ENCODE measurements at places on chromosomes 5 and 9. TPM values are rescaled to one million over a fixed set of nuclear protein-coding genes. Genes with fewer than 3 reads are reported as not detected.

Gene TUSC1
- 3.2 TPM for total RNA-seq

Gene LIX1
- total RNA-seq = not detected

Gene GPX3
- 0.81 TPM for total RNA-seq

Gene C9orf50
- total RNA-seq = not detected

Gene GPR107
- 51.2 TPM for total RNA-seq

Gene LECT2
- not detected for total RNA-seq

Gene RPL37
- 1,011 TPM for total RNA-seq

Gene CD72
- 0.50 TPM for total RNA-seq

Gene PAX5
- total RNA-seq = not detected

Gene BBLN
- 64.9 TPM for total RNA-seq

Gene CACFD1
- total RNA-seq = 7.5 TPM

Gene ECPAS
- 79.5 TPM for total RNA-seq

Gene TMEM232
- total RNA-seq = 1.2 TPM

Gene GABRB2
- not detected for total RNA-seq

Gene SAPCD2
- 15.8 TPM for total RNA-seq

Gene SAXO1
- total RNA-seq = not detected

Gene OR13C5
- total RNA-seq = not detected

Gene SPATA31C1
- total RNA-seq = not detected

Gene IL7R
- 63.2 TPM for total RNA-seq

Gene SYNPO
- 43.5 TPM for total RNA-seq

Gene IL5
- total RNA-seq = not detected

Gene HAVCR2
- not detected for total RNA-seq

Gene PTGDS
- not detected for total RNA-seq

Gene MARVELD2
- total RNA-seq = 0.21 TPM

Gene RANBP17
- total RNA-seq = 4.1 TPM

Gene TAF1L
- total RNA-seq = not detected

Gene HMMR
- total RNA-seq = 37.0 TPM

Gene SHC3
- total RNA-seq = 1.2 TPM

Gene CMYA5
- 0.27 TPM for total RNA-seq

Gene ELL2
- total RNA-seq = 348 TPM

Gene MATR3
- 135 TPM for total RNA-seq

Gene BTNL8
- not detected for total RNA-seq

Gene KIF27
- 1.3 TPM for total RNA-seq

Gene COL23A1
- not detected for total RNA-seq

Gene GLRA1
- not detected for total RNA-seq
